ENCODE measurements at places on chromosomes 5 and 9.

DNA sequence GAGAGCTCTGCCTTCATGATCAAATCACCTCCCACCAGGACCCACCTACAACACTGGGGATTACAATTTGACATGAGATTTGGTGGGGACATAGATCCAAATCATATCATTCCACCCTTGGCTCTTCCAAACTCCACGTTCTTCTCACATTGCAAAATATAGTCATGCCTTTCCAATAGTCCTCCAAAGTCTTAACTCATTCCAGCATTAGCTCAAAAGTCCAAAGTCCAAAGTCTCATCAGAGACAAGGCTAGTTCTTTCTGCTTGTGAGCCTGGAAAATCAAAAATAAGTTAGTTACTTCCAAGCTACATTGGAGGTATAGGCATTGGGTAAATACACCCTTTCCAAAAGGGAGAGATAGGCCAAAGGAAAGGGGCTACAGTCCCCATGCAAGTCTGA is 186.9 kb upstream of the PAPPA start:
- DNase-seq, result no peak

DNA sequence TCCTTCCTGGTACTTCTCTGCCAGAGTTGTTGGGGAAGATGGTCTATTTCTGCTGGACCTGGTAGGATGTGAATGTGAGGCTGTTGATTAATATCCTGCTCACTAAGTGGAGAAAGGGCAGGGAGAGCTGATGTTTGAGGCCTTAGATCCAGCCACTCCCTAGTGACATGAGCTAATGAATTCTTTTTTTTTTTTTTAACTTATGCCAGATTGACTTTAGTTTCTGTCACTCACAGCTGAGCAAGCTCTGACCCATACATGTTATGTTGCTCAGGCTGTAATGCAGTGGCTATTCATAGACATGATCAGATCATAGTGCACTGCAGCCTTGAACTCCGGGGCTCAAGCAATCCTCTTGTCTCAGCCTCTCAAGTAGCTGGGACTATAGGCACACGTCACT is 75.1 kb upstream of the SPRY4 start:
- DNase-seq, result no peak

GRCh38 chr5:149757197-149757947 is 27.3 kb downstream of the PPARGC1B start:
- no peak for DNase-seq

GRCh38 chr5:158546748-158547147 is 553.0 kb downstream of the EBF1 start:
- no peak for DNase-seq

- DNase-seq, result no peak
These were observed at the start of gene DMRTA1 for GRCh38 chr9:22446589-22446949. DMRTA1 (plus strand) TSS chr9:22446824; CDS start chr9:22447066, 242 bp downstream.

GRCh38 chr9:35696520-35697215 is 6.9 kb upstream of the TPM2 start:
- DNase-seq, result no peak

DNA sequence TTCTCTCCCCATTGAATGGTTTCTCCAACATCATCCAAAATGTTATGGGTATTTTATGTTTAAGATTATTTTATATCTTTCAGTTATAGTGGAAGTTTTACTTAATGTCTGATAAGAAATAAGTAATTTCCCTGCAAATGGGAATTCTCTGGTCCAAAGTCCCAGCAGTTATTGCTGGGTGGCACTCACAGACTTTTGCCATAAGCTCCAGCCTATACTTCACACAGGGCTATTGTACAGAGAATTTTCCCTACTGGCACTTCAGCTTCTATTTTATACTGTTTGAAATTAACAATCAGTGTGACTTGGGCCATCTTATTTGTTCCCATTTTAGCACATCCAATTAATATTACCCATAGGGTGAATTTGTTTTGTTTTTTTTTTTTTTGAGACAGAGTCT is 32.9 kb downstream of the CD14 start:
- no peak for DNase-seq

DNA sequence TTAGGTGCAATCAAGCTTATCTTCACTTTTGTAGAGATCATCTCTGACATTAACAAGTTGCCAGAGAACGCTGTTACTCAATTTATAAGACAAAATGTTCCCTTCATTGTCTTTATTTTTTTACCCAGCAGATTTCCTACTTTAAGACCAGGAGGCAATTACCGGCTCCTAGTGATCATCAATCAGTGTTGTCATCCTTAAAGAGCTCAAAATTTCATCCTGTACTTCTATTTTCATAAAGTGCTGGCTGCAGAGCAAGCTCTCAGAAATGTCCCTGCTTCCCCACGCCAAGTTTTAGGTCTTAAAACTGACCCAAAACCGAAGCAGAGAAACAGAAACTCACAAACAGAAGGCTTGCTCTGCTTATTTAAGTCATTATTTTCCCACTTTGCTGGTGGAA is 82.9 kb downstream of the PJA2 start:
- DNase-seq, result no peak

GRCh38 chr5:124612023-124612422 is 134.4 kb downstream of the ZNF608 start:
- no peak for DNase-seq

DNA sequence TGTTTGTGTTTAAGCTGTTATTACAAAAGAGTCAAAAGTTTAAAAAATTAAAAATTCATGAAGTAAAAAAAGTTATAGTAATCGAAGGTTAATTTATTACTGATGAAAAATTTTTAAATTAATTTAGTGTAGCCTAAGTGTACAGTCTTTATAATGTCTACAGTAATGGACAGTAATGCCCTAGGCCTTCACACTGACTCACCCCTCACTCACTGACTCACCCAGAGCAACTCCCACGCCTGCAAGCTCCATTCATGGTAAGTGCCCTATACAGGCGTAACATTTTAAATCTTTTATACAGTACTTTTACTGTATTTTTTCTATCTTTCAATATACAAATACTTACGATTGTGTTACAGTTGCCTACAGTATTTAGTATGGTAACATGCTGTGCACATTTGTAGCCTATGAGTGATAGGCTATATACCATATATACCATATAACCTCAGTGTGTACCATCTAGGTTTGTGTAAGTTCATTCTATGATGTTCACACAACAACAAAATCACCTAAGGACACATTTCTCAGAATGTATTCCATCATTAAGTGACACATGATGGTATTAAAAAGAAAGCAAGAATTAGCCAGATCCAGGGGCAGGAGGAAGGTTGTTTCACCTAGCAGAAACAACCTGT is 40.1 kb downstream of the DCAF10 start:
- DNase-seq, result no peak

- DNase-seq, result no peak
These were observed 118.4 kb downstream of the OXCT1 start for GRCh38 chr5:41751867-41752266.

GRCh38 chr9:98806394-98807035 is 955 bp upstream of the GALNT12 start:
- DNase-seq, result no peak

DNA sequence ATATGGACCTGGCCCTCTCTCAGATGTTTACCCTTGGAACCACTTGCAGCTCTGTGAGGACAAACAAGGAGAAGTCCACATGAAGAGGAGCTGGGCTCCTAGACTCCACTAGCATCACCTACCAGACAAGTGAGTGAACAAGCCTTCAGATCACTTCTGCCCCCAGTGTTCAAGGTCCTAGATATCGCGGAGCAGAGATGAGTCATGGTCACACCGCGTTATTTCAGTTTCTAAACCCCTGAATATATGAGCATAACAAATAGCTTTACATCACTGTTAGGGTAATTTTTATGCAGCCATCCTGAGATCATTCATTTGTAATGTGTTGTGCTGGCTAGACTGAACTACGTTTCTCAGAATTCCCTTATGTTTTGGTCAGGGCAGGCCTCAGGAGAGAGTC is 77.0 kb upstream of the DAP start:
- no peak for DNase-seq

GRCh38 chr5:177378884-177379883 is 5.0 kb upstream of the SLC34A1 start:
- DNase-seq, result no peak

DNA sequence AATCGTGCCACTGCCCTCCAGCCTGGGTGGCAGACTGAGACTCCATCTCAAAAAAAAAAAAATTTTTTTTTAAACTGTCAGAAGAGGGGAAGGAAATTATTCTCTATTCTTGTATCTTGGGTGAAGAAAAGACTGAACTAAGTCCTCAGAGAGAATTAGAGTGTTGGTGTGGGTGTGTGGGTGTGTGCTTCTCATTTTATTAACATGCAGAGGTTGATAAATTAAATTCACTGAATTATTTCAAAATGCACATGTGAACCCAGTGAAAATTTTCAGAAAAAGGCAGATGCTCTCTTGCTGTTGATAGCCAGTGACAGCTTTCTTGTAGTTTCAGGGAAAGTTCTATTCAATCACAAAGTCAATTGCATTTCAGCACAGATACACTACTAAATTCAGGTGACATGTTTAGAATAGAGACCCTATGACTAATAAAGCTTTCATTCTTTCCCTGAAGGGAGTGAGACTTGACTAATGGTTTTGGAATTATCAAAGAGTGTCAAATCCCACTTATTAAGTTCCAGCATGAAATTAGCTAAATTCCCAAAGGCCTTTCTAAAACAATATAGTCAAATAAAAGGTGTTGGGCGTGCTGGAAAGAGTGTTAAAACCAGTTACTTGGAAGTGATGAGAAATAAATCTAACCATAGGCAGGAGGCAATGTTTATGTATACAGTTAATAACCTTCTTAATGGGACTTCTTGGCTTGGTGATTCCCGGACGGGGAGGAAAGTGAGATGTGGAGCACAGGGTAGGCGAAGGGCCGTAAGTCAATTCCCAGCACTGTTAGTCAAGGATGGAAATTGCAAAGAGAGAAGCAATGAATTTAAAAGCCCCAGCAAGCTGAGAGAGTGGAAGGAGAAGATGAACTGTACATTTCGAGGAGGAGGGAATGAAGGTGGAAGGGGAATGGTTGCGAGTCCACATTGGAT is 103.2 kb upstream of the SPATA31D4 start:
- no peak for DNase-seq

- DNase-seq, result no peak
These were observed 10.0 kb downstream of the ZSWIM6 start for GRCh38 chr5:61342071-61342501.

GRCh38 chr5:34898258-34898895 is 16.9 kb downstream of the RAD1 start:
- DNase-seq, result no peak

DNA sequence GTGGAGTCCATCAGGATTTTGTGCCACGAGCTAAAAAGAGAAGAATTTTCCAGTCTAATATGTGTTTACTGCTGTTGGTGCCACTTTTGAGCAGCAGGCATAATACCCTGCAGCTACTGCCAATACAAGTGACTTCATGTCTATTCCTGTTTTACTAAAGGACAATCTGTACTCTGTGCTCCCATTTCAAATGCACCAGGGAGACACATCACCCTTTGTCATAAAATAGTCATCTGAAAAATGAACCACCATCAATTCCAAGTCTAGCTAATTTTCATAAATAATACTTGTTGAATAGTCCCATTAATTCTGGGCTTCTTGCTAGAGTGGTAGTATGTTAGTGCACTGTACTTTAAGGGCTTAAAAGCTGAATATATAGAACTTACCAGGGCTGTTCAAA is 8.9 kb upstream of the PKD2L2 start:
- DNase-seq, result no peak

- no peak for DNase-seq
These were observed 9.9 kb upstream of the PCSK5 start for GRCh38 chr9:75880618-75881017.

DNA sequence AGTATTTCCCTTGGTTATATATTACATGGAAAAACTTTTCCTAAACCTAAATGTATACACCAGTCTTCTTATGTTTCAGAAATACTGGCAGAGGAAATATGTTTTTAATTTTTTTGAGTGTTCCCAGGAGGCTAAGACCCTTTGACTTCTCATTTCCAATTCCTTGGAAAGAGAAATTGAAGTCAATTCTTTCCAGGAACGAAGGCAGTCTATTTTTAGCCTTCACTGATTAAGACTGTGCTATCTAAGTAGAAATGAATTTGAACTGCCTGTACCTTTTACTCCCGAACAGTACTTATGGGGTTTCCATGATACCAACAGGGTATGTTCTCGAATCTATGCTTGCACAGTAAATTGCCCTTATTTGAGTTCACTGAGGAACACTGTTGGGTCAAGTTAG is 340.3 kb upstream of the CD180 start:
- no peak for DNase-seq

DNA sequence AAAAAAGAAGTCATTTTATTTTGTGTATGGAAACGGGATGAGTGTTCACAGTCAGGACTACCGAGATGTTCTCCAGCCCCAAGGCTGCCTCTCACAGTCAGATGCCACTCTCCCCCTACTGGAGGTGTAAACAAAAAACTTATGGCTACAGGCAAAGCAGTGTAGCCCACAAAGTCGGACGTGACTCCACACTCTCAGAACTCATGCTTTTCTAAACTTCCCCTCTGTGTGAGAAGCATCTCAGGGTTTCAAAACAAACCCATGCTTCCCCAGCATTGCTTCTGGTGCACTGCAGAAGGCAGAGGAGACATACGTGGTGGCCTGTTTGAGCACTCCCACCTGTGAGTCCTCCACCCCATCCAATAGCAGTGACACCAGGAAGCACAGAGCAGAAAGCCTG is 580.3 kb downstream of the BNC2 start:
- DNase-seq, result no peak

DNA sequence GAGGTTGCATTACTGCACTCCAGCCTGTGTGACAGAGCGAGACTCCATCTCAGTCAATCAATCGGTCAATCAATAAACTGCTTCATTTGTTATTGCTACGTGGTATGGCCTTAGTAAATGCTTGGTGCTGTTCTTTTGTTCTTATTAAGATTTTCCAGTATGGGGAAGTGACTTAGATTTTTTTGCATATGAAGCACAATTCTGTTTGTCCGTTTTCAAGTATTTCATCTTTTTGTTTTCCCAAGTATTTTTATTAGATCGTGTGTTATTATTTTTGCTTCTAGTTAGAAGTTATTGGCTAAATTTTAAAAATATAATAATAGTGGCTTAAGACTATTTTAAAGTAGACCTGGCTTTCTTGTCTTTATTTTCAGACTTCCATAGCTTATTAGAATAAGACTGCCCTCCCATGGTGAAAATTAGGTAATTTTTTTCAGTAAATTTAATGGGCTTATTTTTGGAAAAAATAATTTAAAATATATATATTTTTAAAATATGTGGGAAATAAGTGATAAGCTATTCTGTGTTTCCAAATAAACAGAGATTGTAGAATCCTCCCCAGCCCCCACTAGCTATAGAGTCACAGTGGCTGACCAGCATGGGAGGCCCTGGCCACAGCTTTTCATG is 14.7 kb upstream of the OMD start:
- no peak for DNase-seq

DNA sequence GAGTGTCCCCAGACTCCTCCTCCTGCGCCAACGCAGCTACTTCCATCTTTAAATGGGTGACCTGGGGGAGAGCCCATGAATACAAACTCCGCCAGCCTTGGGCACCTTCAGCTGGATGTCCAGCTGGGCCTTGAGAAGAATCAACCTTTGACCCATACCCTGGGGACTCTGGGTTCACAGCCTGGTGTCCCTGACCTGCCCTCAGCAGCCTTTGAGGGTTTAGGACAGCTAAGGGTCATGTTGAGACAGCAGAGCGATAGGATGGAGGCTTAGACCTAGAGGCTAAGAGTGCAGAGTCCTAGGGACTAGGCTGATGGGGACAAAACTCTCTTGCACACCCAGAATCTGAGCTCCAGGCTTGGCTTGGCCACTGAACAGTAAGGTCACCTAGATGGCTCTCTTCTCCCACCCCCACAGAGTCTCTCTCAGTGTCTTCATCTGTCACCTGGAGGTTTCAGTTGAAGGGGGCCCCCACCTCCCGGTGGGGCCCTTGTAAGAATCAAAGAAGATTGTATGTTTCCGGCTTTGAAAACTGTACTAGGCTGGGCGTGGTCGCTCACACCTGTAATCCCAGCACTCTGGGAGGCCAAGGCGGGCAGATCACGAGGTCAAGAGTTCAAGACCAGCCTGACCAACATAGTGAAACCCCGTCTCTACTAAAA is 6.7 kb upstream of the AQP3 start:
- DNase-seq, result no peak

All from stimulated activated CD8-positive, alpha-beta memory T cell treated with anti-CD3 and anti-CD28 coated beads, Interleukin-7, amount 100 ng/mL, for 24 hours (primary cell).